ENCODE measurements at places on chromosomes 4 and X.

DNA sequence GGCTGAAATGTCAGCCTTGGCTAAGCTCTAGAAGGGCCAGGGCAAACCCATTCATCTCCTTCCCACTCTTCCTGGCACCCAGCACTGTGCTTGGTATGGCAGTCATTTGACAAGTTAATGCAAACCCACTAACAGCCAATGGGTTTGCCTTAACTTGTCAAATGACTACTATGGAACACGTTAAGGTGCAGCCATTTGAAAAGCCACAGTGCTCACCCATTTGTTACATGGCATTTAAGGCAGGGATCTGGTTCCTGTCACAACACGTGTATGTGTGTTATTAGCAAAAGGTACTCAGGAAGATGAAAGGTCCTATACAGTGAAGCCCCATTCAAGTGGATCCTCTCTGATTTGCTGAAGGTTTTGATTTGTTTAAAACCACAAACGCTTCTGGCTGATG is 7.2 kb downstream of the CRMP1 start:
- no peak for DNase-seq

DNA sequence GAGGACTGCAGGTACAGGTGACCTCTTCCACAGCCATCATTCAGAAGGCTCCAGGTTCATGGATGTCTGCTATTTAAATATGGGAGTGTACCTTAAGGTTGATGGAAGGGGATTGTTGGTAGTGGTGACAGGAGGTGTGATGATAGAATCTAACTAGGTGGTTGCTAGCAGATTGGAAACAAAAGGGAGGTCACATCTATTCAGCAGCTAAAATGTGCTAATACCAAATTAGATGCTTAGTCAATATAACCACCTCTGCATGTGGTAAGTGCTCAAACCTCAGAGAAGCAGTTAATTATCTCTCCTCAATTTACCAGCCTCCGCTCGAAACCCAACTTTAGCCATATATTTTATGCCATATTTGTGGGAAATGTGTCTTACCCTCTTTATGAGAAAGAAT is 98.7 kb upstream of the CCSER1 start:
- no peak for DNase-seq

- no peak for DNase-seq
Observed at GRCh38 chr4:106266201-106266600, 49.8 kb downstream of the TBCK start.

- no peak for DNase-seq
Observed at GRCh38 chr4:2835978-2836377, 7.7 kb upstream of the ADD1 start.

GRCh38 chr4:20046931-20047677 is 204.6 kb upstream of the SLIT2 start:
- DNase-seq: no peak

GRCh38 chrX:105463473-105463872 is 243.0 kb upstream of the TEX13A start:
- no peak for DNase-seq

- DNase-seq: no peak
Observed at GRCh38 chr4:125317525-125317877, 2.7 kb downstream of the FAT4 start.

DNA sequence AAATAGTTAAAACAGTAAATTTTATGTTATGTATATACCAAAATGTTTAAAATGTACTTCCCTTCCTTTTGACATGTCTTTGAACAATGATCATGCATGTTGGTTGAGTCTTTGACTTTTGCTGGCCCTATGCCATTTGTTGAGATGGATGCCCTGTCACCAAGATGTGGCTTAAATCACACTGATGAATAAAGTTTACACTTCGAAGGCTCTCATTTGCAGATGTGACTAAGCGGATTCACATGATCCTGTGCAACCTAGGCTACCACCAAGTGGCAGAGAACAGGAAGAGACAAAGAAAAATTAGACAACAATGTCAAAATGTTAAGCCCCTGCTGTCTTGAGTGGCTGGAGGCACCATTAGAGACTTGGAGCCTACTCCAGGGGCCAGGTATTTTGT is 139.9 kb downstream of the RAB28 start:
- DNase-seq: no peak

DNA sequence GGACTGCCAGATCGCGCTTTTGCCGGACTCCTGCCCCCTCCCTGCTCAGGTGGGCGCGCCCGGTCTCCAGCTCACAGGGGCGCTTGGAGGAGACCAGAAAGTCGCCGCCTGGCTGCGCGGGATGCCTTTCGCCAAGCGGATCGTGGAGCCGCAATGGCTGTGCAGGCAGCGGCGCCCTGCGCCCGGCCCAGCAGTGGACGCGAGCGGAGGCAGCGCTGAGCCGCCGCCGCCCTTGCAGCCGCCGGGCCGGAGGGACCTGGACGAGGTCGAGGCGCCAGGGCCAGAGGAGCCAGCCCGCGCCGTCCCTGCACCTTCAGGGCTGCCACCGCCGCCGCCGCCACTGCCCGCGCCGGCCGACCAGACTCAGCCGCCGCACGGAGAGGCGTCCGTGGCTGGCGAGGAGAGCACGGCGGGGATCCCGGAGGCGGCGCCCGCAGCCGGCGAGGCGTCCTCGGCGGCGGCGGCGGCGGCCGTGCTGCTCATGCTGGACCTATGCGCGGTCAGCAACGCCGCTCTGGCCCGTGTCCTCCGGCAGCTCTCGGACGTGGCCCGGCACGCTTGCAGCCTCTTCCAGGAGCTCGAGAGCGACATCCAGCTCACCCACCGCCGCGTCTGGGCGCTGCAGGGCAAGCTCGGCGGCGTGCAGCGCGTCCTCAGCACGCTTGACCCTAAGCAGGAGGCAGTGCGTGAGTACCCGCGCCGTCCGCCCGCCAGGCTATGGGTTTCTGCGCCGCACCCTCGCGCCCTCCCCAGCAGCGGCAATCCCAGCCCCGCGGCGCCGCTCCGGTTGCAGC is 834 bp downstream of the NHS start:
- DNase-seq: no peak

- DNase-seq: no peak
Observed at GRCh38 chr4:16161851-16162408, 64.3 kb downstream of the TAPT1 start.

DNA sequence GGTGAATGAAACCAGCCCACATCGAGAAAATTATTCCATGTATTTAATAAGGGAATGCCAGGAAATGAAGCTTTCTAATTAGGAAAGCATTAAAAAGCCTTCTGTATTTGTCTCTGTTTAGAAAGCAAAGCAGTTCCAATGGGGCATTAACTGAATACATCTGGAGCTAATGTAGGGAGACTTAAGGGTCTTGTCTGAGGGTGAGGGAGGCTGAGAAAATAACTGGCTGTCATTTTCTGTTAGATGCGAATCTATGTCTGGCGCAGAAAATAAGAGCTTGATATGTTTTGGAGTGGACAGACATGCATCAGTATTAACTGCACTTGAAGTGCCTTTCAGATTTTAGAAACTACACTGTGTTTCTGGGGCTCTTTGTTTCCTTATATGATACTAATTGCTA is 111.3 kb downstream of the KLHL8 start:
- no peak for DNase-seq

DNA sequence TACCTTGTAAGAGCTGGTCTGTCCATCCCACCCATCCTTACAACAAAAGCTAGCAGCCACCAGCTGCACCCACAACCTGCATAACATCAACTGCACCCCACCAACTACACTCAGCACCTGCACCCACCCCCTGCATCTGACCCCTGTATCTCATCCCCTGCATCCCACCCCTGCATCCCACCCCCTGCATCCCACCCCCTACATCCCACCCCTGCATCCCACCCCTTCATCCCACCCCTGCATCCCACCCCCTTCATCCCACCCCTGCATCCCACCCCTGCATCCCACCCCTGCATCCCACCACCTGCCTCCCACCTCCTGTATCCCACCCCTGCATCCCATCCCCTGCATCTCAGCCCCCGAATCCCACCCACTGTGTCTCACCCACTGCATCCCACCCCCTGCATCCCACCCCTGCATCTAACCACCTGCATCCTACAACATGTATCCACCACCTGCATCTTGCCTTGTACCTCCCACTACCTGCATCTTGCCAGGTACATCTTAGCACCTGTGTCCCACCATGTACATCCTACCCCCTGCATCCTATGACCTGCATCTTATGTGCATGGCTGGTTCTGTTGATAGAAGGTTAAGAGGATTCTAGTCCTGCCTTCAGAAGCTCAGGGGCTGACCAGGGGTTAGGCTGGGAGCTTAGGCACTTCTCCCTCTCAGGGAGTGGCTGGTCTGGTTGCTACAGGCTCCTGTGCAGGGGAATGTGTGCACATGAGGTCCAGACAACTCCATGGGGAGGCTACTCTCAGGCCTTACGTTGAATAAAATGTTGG is 9.4 kb downstream of the TMEM271 start:
- DNase-seq: no peak

GRCh38 chr4:73468170-73468569 is 13.4 kb upstream of the AFM start:
- DNase-seq: no peak

- no peak for DNase-seq
Observed at GRCh38 chrX:35785075-35785474, 13.1 kb upstream of the MAGEB16 start.

- DNase-seq: no peak
Observed at GRCh38 chr4:38752372-38752940, 30.3 kb downstream of the TLR10 start.

GRCh38 chrX:152818356-152818755 is 12.2 kb downstream of the CETN2 start:
- no peak for DNase-seq

DNA sequence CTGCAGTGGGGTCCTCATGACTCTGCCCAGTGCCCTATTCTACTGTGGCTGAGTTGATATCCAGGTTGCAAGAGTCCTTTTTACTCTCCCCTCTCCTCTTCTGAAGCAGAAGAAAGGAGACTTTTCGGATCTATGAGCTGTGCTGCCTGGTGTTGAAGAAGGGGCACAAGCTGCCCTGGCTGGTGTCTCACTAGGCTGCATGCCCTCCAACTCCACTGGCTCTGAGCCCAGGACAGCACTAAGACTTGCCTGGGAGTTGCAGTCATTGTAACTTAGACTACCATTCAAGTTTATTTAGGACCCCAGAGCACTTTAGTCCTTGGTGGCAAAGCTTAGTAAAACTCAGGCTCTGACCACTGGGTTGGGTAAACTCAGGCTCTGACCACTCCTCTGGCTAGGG is 89.4 kb downstream of the GABRB1 start:
- DNase-seq: no peak

DNA sequence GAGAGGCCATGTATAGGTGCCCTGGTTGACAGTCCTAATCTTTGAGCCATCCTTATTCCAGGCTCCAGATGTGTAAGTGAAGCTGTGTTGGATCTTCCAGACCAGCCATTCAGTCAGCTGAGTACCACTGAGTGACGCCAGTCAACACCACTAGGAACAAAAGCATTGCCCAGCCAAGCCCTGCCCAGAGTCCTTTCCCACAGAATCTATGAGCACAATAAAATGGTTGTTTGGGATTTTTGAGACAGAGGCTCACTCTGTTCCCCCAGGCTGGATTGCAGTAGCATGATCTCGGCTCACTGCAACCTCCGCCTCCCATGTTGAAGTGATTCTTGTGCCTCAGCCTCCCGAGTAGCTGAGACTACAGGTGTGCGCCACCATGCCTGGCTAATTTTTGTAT is 262.5 kb downstream of the BCOR start:
- no peak for DNase-seq

DNA sequence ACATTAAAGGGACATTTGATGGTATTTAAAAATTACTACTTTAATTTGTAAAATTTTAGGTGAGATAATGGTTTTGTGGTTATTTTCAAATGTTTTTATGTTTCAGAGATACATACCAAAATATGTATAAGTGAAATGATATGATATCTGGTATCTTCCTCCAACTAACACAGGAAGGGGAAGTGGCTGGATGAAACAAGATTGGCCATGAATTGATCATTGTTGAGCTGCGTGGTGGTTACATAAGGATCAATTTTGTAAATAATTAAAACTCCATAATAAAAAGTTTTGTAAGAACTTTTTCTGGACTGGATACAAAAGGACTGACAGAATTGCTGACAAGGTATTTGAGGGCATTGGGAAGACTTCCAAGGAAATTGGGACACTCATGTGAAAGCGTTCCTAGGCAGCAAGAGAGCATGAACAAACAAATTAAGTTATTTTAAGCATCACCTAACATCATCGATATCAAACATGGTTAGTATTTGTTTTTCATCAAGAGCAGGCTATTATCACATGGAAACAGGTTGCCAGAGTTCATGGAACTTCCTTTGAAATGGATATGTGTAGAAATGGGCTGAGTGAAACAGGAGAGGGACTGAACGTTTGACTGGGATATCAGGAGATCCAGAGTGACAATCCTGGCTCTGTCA is 4.4 kb upstream of the PGM2 start:
- no peak for DNase-seq

DNA sequence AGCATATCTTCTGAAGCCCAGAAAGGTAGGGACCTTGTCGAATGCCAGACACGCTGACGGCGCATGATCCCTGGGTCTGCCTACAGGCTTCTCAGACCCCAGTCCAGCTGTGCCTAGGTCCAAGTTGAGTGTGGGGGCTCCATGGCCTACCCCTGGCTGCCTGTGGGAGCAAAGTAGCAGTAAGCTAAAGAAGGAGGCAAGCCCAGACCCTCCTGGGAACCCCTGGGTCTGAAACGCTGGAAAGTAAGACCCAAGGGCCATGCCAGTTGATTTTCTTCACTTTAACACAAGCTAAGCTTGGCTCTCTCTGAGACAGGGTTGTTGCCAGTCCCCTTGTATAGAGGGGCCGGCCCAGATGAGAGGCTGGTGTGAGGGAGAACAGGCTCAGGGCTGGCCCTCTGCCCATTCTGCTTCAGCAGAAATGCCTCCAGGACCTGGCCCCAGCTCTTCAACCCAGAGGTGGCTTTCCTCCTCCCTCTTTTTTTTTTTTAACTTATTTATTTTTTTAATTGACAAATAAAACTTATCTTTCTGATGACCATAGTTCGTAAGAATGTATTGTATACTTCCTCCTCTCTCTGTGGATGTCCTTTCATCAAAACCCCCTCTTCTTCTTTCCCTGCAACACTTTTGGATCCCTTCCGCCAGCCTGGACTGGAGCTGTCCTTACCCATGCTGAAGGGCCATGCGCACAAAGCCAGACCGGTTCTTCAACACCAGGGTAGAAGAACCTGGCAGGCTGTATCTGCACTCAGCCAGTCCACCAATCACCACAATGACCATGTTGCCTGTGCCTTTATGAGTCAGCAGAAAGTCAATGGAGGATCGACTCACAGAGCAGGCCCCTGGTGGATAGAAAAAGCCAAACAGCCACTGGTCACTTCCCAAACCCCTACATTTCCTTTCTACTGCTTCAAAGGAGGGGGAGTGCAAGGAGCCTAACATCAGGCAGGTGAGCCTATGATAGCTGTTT is 7.1 kb downstream of the AWAT2 start:
- no peak for DNase-seq

- no peak for DNase-seq
Observed at GRCh38 chr4:10124167-10124930, 7.8 kb upstream of the WDR1 start.

GRCh38 chrX:17860179-17860780 is 818 bp downstream of the RAI2 start:
- DNase-seq: no peak

DNA sequence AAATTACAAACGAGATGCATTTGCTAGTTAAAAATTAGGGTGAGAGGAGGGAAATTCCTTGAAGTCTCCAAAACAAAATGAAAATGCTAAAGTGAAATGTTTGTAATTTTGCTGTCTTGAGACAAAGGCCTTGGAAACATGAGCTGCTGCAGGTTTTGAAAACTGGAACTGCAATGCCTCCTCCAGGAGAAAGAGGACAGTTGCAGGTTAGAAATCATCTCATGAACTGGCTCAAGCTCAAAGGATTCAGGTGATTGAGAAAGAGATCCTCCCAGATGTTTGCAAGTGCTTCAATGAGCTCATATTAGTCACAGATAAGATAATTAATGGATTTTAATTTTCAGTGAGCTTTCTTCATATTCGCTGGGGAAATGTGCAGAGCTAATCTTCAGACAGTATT is 32.4 kb downstream of the SMPX start:
- DNase-seq: no peak

- no peak for DNase-seq
Observed at GRCh38 chr4:140187316-140187695, 33.3 kb upstream of the MAML3 start.

Data from T1000 (cell line).